ENCODE measurements at places on chromosomes 4 and X. TPM values are rescaled to one million over a fixed set of nuclear protein-coding genes. Genes with fewer than 3 reads are reported as not detected.
A peak's percentile ranks its signal among the peaks of the same experiment; 100 is the strongest.

The RBMX gene
- polyA plus RNA-seq = 244 TPM

The NALF2 gene
- polyA plus RNA-seq = 0.07 TPM

The OTUD6A gene
- polyA plus RNA-seq = not detected

The RAB33A gene
- 5.6 TPM for polyA plus RNA-seq

The PABPC1L2B gene
- polyA plus RNA-seq = not detected

The SSX4B gene
- polyA plus RNA-seq = not detected

The TRIM75 gene
- polyA plus RNA-seq = not detected

The GK2 gene
- not detected for polyA plus RNA-seq

The HS6ST2 gene
- not detected for polyA plus RNA-seq

The WDFY3 gene
- not detected for polyA plus RNA-seq

The PCYT1B gene
- polyA plus RNA-seq = not detected

The TSPAN6 gene
- polyA plus RNA-seq = 4.1 TPM

The EDA2R gene
- polyA plus RNA-seq = not detected

The FGFBP1 gene
- polyA plus RNA-seq = not detected

The NWD2 gene
- polyA plus RNA-seq = not detected

DNA sequence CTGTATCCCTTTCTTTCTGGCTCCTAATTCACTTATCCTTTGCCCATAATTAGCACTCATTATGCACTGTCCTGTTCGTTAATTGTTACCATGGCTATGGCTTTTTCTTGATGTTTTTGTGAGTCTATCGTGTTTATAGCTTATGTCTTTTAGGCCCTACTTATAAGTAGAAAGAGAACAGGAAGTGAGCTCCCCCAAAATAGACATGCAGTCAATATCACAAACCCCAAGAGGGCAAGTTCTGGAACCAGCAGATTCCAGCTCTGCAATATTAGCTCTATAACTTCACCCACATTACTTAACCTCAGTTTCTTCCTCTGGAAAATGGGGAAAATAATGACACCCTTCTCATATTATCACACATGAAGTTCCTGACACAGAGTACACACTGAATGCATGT is 7.4 kb upstream of the HS3ST1 start:
- no peak for DNase-seq

- DNase-seq = no peak
These were observed 27.3 kb upstream of the TET2 start for GRCh38 chr4:105119356-105119755.

DNA sequence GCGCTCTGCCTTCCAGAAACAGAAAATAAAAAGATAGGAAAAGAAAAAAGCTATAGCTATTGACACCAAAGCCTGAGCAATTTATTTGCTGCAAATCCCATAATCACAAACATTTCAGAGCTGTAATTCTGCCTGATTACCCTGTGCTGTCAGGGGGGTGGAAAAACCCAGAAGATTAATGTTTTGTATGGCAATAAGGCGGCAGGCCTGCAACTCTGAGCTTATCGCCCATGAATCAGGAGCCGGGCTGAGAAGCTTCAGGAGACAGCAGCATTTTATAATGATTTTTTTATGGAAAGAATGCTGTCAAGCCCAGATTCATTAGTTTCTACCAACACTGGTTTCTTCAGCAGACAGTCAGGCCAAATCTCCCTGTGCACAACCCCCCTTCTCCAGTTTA is 82.6 kb upstream of the TMEM164 start:
- no peak for DNase-seq

DNA sequence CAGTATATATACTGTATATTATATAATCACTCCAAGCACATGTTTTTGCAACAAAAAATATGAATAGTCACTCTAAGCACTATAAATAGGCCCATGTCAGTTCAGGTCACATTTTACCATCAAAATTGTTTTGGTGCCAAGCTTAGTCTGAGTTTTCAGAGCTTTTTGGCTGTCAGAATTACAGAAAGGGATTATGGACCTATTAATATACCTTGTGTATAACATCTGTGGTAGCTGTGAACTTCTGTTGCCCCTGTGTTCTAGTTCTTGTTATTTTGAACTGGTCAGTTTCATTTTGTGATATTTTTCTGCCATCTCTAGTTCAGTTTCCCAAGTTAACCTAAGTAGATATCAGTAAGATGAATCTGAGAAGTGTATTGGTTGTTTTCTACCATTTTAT is 22.9 kb downstream of the EXOC1 start:
- DNase-seq = no peak

DNA sequence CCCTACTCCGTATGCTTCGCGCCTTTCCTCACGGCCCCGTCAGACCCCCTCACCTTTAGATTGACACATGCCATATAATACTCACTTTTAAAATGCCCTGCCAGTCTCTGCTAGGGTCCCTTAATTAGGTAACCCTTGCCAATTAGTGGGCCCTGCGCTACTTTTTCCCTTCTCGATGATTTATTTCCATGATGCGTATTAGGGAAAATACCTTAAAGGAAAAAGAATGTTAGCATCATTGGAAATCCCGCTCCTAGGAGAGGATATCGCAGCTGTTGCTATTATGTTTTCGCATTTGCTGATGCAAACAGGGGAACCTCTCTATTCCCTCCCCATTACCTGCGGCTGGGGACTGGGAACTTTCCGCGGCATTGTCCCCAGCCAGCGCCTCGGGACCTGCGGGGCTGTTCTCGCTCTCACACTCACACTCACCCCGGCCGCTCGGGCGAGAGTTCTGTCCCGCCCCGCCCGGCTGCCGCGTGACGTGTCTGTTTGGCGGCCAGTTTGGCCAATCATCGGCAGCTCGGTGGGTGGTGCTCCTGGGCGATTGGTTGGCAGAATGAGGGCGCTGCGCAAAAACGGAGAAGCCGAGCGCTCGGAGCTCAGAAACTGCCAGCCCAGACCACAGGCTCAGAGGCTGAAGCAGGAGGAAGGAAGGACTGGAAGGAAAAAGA is at the start of gene PCDH10:
Gene PCDH10 (plus strand): TSS at position 605 of the 674 bp plus-strand sequence. CDS start 847 bp downstream, outside the sequence.
- no peak for DNase-seq

- no peak for DNase-seq
These were observed 70.2 kb upstream of the EFNB1 start for GRCh38 chrX:68758671-68759070.

GRCh38 chr4:188109157-188109755 is at the start of gene TRIML2:
TRIML2 (minus strand) TSS chr4:188109603; CDS start chr4:188105368, 4,235 bp downstream.
- no peak for DNase-seq

DNA sequence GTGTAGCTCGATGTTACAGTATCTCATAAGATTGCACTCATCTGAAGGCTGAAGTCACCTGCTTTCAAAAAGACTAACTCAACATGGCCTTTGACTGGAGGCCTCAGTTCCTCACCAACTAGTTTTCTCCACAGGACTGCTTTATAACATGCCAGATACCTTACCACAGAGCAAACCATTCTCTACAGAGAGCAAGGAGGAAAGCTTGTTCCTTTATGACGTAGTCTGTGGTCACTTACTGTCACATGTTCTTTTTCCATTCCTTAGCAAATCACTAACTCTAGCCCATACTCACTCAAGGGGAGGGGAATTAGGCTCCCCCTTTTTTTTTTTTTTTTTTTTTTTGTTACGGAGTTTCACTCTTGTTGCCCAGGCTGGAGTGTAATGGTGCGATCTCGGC is 3.2 kb downstream of the THAP9 start:
- no peak for DNase-seq

DNA sequence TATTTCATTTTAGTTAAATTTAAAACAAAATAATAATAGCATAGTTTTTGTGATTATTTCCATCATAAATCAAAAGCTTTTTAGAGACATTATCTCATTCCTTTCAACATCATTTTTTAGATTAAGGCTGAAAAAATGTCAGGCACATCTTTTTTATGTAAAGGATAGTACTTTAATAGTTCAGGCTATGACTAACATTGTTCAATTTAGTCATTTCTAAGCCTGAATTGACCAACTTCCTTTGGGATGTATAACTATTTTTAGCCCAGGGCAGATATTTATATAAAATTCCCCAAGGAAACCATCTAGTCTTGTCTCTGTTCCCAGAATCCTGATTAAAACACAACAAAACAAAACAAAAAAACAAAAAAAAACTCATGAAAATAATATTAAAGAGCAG is 145.6 kb upstream of the PCDH18 start:
- DNase-seq = no peak

GRCh38 chr4:40196724-40197281 is at the start of gene RHOH:
RHOH (plus strand) TSS chr4:40197031; CDS start chr4:40243387, 46,356 bp downstream.
- DNase-seq = peak; percentile 86

DNA sequence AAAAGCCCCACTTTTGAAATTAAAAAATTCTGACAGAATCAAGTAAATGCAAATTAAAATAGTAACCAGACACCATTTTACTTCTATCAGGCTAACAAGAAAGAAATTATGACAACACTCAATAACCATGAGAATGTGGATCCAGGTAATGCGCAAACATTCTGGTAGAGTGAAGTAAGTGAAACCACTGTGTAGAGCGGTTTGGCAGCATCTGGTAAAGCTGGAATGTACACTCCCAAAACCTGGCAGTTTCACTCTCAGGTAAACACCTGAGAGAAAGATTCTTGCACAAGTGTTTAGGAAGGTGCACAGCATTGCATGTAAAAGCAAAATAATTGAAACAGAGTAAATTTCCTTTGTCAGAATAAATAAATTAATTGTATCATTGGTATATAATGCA is 81.8 kb downstream of the TRIML1 start:
- DNase-seq = no peak

GRCh38 chrX:77446029-77446585 is 1.1 kb upstream of the FGF16 start:
- DNase-seq = no peak

DNA sequence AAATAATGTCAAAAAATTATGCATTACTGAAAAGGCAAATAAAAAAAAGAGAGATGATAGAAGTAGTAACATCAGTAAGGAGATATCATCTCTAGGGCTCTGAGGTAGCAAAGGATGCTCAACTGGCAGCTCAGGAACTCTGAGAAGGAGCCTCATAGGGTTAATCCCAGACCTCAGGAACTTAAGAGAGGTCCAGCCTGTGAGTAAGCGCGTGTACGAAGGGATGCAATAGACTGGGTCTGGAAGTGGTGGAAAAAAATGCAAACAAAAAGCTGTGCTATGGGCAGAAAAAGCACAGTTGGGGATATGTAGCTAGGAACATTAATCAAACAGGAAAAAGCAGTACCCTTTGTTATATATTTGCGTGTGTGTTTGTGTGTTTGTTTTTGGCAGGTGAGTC is 282.0 kb downstream of the GALNTL6 start:
- DNase-seq = no peak

GRCh38 chr4:114163051-114163450 is 183.6 kb upstream of the ARSJ start:
- no peak for DNase-seq

GRCh38 chrX:97401154-97401553 is 517.4 kb downstream of the RPA4 start:
- DNase-seq = no peak

DNA sequence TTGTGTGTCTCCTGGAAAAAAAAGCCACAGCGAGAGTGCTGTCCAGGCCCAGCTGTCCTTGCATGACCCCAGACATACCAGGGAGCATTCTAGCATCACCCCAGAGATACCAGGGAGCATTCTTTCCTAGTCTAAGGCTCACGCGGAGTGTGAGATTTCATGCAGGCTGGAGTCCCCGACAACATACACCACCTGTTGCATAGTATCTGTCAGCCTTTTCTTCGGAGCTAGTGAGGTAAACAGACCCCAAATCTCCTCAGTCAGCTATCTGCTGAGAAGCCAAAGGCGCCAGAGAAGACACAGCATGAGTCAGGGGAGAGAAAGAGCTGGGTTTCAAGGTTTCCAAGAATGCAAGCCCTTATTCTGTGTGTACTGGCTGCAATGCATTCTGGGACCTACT is 23.1 kb upstream of the ZXDA start:
- no peak for DNase-seq

- no peak for DNase-seq
These were observed at the start of gene PGRMC2 for GRCh38 chr4:128287141-128287870. PGRMC2 (minus strand) TSS chr4:128287813; CDS start chr4:128287790, 23 bp downstream.

GRCh38 chrX:54758114-54759055 is 39.7 kb downstream of the ITIH6 start:
- DNase-seq = no peak

DNA sequence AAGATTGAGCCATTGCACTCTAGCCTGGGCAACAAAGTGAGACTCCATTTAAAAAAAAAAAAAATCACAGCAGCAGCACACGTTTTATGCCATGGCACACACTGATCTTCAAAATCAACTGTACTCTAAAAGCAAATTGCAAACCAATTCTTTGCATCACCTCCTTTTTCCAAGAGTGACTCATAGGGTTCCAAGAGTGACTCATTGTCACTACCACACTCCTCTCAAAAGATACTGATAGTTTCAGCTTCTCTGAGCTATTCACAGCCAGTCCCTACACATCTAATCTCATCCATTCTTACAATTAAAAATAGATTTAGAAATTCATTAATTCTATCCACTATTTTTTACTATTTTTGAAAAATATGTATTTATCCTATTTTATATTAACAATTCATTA is 1494.9 kb upstream of the AGA start:
- no peak for DNase-seq

DNA sequence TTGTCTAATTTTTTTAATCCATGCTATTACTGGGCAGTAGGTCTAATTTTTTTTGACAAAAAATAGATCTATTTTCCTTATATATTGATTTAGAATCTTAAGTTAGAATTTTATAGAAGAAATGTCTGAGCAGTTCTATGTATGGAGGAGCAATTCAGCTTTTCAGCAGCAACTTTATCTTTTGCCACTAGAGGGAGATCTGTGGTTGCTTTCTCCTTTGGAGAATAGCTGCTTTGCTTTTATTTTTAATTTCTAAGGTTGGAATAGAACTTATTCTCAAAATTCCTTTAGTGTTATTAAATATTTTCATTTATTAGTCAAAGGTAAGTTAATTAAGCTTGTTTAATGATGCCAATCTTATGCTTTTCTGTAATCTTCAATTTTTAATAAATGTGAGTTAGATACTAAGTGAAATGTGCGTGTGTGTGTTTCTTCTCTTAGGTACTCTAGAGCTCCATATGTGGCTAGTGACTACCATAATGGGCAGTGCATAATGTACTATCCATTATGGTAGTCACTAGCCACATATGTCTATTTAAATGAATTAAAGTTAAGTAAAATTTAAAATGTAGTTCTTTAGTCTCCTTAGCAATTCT is 29.3 kb downstream of the FAM199X start:
- peak; percentile 30 for DNase-seq

GRCh38 chr4:41514766-41515481 is 23.0 kb upstream of the LIMCH1 start:
- DNase-seq = no peak

DNA sequence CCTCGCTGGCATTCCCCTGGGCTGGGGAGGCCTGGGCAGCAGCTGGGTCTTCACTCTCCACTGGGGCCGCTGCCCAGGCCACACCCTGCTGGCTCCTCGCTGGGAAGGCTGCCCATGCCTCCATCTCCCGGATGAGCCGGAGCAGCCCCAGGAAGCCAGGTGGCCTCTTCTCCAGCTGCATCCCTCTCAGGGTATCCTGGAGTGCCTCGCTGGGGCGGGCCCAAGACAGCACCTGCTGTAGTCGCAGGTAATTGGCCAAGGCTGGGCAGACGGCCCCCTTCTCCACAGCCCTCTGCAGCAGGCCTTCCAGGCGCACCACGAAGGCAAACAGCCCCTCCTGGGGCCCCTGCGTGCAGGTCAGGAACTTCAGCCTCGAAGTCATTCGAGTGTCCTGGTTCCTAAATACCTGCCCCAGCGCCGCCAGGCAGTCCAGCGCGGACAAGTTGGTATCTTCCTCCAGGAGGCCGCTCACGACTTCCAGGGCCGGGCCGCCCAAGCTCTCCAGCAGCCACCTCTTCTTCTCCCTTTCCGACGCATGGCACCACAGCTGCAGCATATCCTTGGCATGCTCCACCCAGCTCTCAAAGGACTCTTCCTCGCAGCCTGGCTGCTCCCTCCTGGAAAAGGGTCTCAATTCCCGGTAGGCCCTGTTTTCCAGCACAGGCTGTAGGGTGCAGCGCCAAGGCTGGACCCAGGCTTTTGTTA is 3.7 kb downstream of the PNMA6E start:
- no peak for DNase-seq

Data from CD4-positive, alpha-beta memory T cell (primary cell).